Heart left ventricle (tissue), 16 donors: ENCODE measurements at places on chromosomes 16 and 17. TPM values are rescaled to one million over a fixed set of nuclear protein-coding genes. Genes with fewer than 3 reads are reported as not detected.

The ZNF319 gene
- 8.2 TPM for total RNA-seq

The AGRP gene
- total RNA-seq, result not detected

DNA sequence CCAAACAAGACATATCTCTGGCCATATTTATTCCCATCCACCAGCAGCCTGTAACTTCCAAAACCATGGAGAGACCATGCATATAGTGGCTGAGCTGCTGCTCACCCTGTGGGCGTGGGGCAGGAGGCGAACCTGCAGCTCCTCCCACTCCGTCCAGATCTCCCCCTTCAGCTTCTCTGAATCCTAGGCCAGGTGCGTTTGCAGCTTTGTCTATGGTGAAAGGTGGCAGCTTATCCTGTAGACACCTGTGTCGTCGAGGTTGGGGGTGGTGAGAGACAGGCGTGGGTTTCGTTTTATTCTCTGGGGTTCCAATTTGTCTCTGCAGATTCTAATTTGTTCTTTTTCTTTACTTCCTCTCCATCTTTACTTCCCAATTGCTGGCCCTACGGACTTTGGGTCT lies 9.7 kb upstream of the ANKS4B start:
- no peaks in the 10 kb centered on the region for H3K36me3 ChIP-seq
- H3K4me1 ChIP-seq, result no peaks in the 10 kb centered on the region
- H3K27me3 ChIP-seq, result peaks cover 12% of the 10 kb centered on the region
- no peak overlapping the region for H3K4me3 ChIP-seq
- H3K27ac ChIP-seq, result no peak overlapping the region

DNA sequence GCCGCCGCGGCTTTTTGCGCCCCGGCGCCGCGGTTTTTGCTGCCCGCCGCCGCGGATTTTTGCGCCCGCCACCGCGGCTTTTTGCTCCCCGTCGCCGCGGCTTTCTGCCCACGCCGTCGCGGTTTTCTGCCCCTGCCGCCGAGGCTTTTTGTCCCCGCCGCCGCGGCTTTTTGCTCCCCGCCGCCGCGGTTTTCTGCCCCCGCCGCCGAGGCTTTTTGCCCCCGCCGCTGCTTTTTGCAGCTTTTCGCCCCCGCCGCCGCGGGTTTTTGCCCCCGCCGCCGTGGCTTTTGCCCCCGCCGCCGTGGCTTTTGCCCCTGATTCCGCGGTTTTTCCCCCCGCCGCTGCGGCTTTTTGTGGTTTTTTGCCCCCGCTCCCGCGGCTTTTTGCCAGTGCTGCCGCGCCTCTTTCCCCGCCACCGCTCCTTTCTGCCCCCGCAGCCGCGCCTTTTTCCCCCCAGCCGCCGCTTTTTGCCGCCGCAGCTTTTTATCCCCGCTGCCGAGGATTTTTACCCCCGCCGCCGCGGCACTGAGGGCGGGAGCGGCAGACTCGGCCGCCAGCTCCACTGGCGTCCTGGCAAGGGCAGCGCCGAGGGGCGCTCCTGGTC lies 518.6 kb upstream of the WSB1 start:
- no peak for DNase-seq
- H3K27me3 ChIP-seq, result peaks cover 15% of the 10 kb centered on the region
- no peak overlapping the region for H3K27ac ChIP-seq
- no peak overlapping the region for H3K4me3 ChIP-seq

GRCh38 chr16:19029980-19030379 lies 37.4 kb upstream of the COQ7 start:
- DNase-seq, result peak; percentile 25
- no peaks in the 10 kb centered on the region for H3K4me1 ChIP-seq
- peak overlapping the region; percentile 34 for H3K27ac ChIP-seq
- no peak overlapping the region for H3K4me3 ChIP-seq
- peaks cover 4% of the 10 kb centered on the region for H3K36me3 ChIP-seq

DNA sequence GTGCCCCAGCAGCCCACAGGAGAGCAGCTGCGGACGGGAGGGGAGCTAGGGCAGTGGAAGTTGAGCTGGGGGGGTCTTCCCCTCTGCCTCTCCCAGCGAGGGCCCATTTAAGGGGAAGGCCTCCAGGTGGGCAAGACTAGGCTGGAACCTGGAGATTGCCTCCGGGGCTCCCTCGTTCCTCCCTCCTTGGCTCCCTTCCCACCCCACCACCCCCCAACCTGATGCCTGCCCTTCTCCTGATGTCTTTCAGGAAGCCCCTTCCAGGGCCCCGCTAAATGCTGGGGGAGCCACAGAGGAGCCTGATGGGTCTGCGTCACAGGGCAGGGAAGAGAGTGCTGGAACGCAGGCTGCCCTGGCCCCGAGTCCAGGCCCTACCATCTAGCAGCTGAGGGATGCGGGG lies 16.7 kb downstream of the ADGRG1 start:
- H3K4me1 ChIP-seq, result peaks cover 35% of the 10 kb centered on the region
- DNase-seq, result no peak
- peak overlapping the region; percentile 64 for H3K27ac ChIP-seq
- H3K4me3 ChIP-seq, result no peak overlapping the region
- no peaks in the 10 kb centered on the region for H3K36me3 ChIP-seq
- no peaks in the 10 kb centered on the region for H3K27me3 ChIP-seq
